ENCODE measurements at places on chromosomes 6 and 20.
A peak's percentile ranks its signal among the peaks of the same experiment; 100 is the strongest.

- DNase-seq = no peak
- H3K4me3 ChIP-seq = no peak overlapping the region
- H3K36me3 ChIP-seq = no peaks in the 10 kb centered on the region
- no peak overlapping the region for H3K27ac ChIP-seq
These were observed 212.0 kb upstream of the JARID2 start for GRCh38 chr6:15033850-15034203.

DNA sequence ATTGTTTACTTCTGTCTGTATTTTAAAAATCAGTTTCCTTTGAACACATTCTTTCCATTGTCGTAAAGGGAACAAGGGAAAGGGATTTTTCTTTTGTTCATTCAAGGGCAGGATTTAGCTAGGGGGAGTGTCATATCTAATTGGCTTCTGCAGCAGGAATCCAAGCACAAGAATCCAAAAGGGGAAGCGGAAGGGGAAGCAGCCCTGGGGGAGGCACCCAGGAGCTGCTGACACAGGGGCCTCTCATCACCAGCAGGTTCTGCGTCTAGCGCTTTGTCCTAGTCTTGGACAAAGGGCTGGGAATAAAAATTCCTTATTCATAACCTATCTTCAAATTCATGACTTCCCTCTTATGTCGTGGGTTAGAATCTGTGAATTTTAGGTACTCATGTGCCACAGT is 13.7 kb downstream of the RIPK1 start:
- H3K36me3 ChIP-seq = peaks cover 25% of the 10 kb centered on the region
- H3K4me3 ChIP-seq = no peak overlapping the region
- no peak for DNase-seq
- no peak overlapping the region for H3K27ac ChIP-seq
- no peaks in the 10 kb centered on the region for H3K27me3 ChIP-seq

DNA sequence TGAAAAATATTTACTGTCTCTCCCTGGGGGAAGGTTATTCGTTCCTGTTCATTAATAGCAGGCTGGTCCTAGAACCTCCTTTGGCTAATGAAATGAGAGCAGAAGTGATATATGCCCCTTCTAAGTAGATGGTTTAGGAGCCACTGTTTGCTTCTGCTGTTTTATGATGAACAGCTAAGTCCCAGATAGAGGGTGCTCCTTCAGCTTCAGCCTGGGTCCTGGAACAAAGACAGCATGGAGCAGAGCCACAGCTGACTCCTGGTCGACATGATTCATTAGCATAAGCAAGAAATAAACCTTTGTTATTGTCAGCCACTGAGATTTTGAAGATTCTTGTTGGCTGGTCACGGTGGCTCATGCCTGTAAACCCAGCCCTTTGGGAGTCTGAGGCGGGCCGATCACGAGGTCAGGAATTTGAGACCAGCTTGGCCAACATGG is 47.8 kb upstream of the ARMC2 start:
- no peak overlapping the region for H3K4me3 ChIP-seq
- 0 out of 2 replicates have a peak, but pooled peaks cover 2% of the 10 kb centered on the region for H3K4me1 ChIP-seq
- no peak overlapping the region for H3K27ac ChIP-seq

DNA sequence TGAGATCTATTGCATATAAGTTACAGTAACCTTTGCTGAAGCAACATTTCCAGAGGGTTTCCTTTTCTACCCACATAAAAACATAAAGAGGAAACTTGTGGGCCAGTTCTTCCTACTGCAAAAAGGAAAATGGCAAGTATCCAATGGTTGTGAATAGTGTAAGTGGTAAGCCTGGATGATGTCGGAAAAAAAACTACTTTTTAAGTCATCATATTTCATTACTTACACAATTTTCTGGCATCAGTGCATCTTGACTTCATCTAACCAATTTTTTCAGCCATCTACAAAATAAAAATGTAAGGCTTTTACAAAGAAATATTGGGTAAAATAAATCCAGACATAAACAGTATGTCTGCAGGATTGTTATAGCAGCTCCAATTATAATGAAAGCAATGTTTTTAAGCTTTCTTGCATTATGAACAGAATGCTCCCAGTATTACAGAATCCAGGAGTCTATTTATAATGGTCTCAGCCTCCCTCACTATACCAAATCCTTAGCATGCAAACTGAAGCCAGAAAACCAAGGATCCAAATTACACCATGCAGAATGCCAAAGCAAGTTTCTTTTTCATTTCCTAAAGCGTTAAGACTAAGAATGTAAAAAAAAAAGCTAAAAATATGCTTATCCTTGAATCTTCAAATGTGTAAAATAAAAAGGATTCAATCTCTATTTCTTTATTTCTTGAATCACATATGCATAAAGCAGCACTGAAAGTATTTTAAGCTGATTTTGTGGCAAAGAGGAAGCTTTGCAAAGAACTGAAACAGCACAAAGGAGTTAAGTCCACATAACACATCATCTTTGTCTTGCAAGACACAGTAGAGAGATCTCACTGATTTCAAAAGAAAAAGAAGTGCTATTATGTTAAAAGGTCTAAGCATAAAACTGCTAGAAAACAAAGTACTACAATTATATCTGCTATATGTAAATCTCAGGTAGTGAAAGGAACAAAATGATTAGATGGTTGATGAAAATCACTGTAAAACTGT is 126.8 kb upstream of the HMGCLL1 start:
- no peaks in the 10 kb centered on the region for H3K4me1 ChIP-seq
- H3K27me3 ChIP-seq = no peaks in the 10 kb centered on the region
- H3K36me3 ChIP-seq = no peaks in the 10 kb centered on the region
- no peak for DNase-seq
- no peak overlapping the region for H3K27ac ChIP-seq

DNA sequence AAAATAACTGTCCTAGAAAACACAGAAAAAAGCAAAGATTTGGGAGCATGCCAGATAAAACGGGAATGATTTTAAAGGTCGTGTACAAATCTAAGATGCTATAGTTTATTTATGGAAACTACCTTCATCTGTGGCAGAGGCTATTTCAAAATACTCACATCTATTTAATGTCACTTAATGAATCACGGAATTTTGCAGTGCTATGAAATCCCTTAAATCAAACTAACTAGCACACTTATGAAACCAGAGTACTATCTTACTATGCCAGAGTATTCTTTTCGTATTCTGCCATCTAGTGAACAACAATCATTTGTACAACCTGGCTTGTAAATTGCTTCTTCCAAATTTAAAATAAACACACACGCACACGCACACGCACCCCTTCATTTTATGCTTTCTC is 77.9 kb upstream of the BMP5 start:
- DNase-seq = peak; percentile 57
- no peaks in the 10 kb centered on the region for H3K36me3 ChIP-seq
- peak overlapping the region; percentile 82 for H3K27ac ChIP-seq
- peaks cover 6% of the 10 kb centered on the region for H3K4me1 ChIP-seq

- H3K4me3 ChIP-seq = no peak overlapping the region
- H3K36me3 ChIP-seq = no peaks in the 10 kb centered on the region
- peak; percentile 25 for DNase-seq
These were observed 73.6 kb downstream of the RSPH3 start for GRCh38 chr6:158926414-158926813.

GRCh38 chr6:95819939-95820338 is 195.8 kb upstream of the FUT9 start:
- H3K4me3 ChIP-seq = no peak overlapping the region
- no peak overlapping the region for H3K27ac ChIP-seq
- no peaks in the 10 kb centered on the region for H3K4me1 ChIP-seq
- no peaks in the 10 kb centered on the region for H3K36me3 ChIP-seq
- DNase-seq = no peak

GRCh38 chr20:10307359-10307735 is 88.7 kb downstream of the SNAP25 start:
- H3K27me3 ChIP-seq = no peaks in the 10 kb centered on the region
- DNase-seq = no peak
- H3K4me1 ChIP-seq = peaks cover 4% of the 10 kb centered on the region
- H3K4me3 ChIP-seq = no peak overlapping the region
- no peak overlapping the region for H3K27ac ChIP-seq

GRCh38 chr20:41428285-41428684 is 61.7 kb upstream of the EMILIN3 start:
- DNase-seq = no peak
- no peaks in the 10 kb centered on the region for H3K27me3 ChIP-seq
- no peak overlapping the region for H3K27ac ChIP-seq
- no peaks in the 10 kb centered on the region for H3K4me1 ChIP-seq
- peaks cover 2% of the 10 kb centered on the region for H3K36me3 ChIP-seq
- no peak overlapping the region for H3K4me3 ChIP-seq

- H3K27me3 ChIP-seq = no peaks in the 10 kb centered on the region
- no peak overlapping the region for H3K4me3 ChIP-seq
- no peaks in the 10 kb centered on the region for H3K4me1 ChIP-seq
These were observed 64.4 kb downstream of the SNAP25 start for GRCh38 chr20:10282979-10283456.

DNA sequence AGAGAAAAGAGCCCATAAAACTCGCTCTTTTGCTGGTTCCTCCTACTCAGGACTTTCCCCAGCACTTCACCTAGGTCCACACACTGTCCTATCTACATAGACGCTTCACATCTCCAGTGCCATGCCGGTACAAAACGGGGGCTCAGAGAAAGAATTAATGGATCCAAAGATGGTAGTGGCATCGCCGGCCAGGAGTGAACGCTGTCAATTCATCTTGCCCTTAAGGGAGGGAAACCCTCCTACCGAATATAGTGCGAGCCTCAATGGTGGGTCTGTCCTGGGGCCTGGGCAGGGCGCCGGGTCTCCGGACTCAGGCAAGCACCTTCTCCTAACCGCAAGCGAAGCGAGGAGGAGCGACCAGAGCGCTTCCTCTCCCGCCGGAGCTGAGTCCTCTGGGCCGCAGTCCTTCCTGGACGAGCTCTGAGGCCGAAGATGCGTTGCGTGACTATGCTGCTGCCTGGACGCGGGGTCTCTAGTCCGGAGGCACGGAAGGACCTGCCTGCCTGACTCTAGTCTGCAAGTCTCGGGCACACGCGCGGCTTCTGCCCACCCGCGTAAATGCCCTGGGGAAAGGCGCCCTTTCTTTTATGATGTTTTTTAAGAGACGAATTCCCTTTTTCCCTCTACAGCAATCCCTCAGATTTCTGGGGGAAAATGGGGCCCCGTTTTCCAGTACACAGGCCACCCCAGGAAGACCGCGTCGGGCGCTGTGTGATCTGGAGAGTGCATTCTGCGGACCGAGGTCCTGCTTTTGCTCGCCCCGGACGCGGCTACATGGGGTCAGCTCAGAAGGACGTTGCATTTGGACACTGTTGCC is 100.1 kb upstream of the PRDM1 start:
- no peak for DNase-seq
- no peaks in the 10 kb centered on the region for H3K36me3 ChIP-seq
- no peaks in the 10 kb centered on the region for H3K4me1 ChIP-seq

- peak overlapping the region; percentile 95 for H3K27ac ChIP-seq
- H3K27me3 ChIP-seq = no peaks in the 10 kb centered on the region
- peaks cover 39% of the 10 kb centered on the region for H3K4me1 ChIP-seq
- no peak overlapping the region for H3K4me3 ChIP-seq
- no peaks in the 10 kb centered on the region for H3K36me3 ChIP-seq
- DNase-seq = peak; percentile 39
These were observed 30.1 kb upstream of the SH3BGRL2 start for GRCh38 chr6:79600812-79601609.

DNA sequence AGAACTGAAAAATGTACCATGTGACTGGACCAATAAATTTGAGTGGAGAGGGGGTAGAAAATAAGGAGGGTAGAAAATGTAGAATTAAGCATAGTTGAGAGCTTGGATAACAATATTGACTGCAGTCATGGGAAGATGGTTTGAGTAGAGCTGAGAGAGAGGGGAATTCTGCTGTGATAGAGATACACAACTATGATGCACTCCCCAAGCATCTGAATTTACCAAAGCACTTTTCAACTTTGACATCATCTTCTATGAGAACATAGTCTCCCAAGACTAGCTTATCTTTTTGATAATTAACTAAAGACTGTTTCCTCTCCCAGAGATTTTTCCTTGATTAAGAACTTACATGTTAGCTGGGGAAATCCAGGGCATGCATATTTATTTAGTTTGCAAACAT is 103.1 kb downstream of the TNFRSF21 start:
- H3K4me1 ChIP-seq = no peaks in the 10 kb centered on the region
- no peak for DNase-seq
- no peak overlapping the region for H3K4me3 ChIP-seq
- no peaks in the 10 kb centered on the region for H3K36me3 ChIP-seq

DNA sequence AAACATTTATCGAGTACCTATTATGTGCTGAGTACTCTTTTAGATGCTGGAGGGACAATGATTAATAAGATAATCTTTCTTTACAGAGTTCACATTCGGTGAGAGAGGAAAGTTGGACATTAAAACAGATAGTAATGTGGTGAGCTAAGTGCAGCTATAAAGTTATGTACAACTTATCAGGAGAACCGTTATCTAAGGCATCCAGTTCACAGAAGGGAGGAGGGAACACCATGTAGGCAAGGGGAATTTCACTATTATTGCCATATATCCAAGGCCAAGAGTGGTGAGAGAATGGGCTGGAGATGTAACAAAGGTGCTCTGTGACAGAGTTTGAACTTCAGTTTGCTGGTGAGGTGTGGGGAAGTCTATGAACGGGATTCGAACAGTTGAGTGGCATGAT is 105.8 kb downstream of the CARMIL1 start:
- no peaks in the 10 kb centered on the region for H3K4me1 ChIP-seq
- no peaks in the 10 kb centered on the region for H3K36me3 ChIP-seq
- H3K27me3 ChIP-seq = no peaks in the 10 kb centered on the region
- no peak overlapping the region for H3K4me3 ChIP-seq

GRCh38 chr6:28996844-28997510 is 8.1 kb downstream of the ZNF311 start:
- H3K36me3 ChIP-seq = no peaks in the 10 kb centered on the region
- H3K27me3 ChIP-seq = no peaks in the 10 kb centered on the region
- no peak overlapping the region for H3K27ac ChIP-seq
- H3K4me3 ChIP-seq = no peak overlapping the region
- H3K4me1 ChIP-seq = no peaks in the 10 kb centered on the region
- no peak for DNase-seq

GRCh38 chr20:19934792-19935491 is 82.2 kb upstream of the NAA20 start:
- no peak overlapping the region for H3K4me3 ChIP-seq
- no peaks in the 10 kb centered on the region for H3K27me3 ChIP-seq
- no peak for DNase-seq
- H3K27ac ChIP-seq = no peak overlapping the region
- H3K4me1 ChIP-seq = peaks cover 4% of the 10 kb centered on the region

GRCh38 chr20:37346535-37347346 is 801 bp downstream of the SRC start:
- no peaks in the 10 kb centered on the region for H3K36me3 ChIP-seq
- peak overlapping the region; percentile 54 for H3K27ac ChIP-seq
- H3K27me3 ChIP-seq = no peaks in the 10 kb centered on the region
- peak overlapping the region; percentile 44 for H3K4me3 ChIP-seq
- peaks cover 6% of the 10 kb centered on the region for H3K4me1 ChIP-seq
- DNase-seq = no peak

DNA sequence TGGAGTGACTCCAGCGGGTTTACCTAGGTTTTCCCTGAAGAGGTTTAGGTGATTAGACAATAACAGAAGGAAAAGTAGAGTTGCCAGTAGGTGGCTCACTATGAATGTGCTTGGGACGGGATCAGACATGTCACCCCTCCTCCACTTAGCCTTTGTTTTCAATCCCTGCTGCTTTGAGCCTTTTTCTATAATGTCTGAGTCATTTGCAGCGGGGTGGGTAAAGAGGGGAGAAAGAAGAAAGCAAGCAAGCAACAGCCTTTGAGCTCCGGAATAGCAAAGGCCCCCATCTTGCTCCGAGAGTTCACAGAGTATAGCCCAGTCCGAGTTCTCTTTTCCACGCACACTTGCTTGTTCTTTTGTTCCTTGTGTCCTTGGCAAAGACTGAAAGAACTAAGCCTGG is 129.1 kb downstream of the PACRG start:
- H3K4me1 ChIP-seq = no peaks in the 10 kb centered on the region
- peak overlapping the region; percentile 13 for H3K4me3 ChIP-seq
- H3K27ac ChIP-seq = no peak overlapping the region
- no peaks in the 10 kb centered on the region for H3K36me3 ChIP-seq
- peak; percentile 20 for DNase-seq

- no peak overlapping the region for H3K27ac ChIP-seq
- H3K4me3 ChIP-seq = no peak overlapping the region
- H3K36me3 ChIP-seq = no peaks in the 10 kb centered on the region
- H3K27me3 ChIP-seq = no peaks in the 10 kb centered on the region
These were observed 100.9 kb upstream of the CCN2 start for GRCh38 chr6:132052096-132052495.

All from Panc1 (cell line).